ENCODE measurements at places on chromosomes 4 and X.

GRCh38 chrX:40808203-40808602, 72.9 kb upstream of the MED14 start:
- DNase-seq: no peak

- no peak for DNase-seq
Measured at GRCh38 chr4:56102601-56103000, 153.9 kb downstream of the CEP135 start.

DNA sequence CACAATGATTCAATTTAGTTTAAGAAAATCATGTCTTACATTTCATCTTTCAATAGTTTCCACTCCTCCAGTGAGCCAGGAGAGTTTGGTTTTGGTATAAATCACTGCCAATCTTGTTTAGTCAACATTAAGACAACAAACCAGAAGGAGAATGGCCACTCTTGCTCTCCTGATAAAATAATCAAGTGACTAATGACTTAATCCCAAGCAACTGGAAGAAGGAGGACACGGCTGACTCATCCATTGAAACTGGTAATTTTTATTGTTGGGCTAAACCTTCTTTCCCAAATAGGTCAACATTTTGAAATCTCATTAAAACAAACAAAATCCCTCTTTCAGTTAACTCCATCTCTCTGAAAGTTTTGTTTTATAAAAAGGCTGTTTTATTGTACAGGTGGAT, 230.2 kb downstream of the CLCN4 start:
- no peak for DNase-seq

- no peak for DNase-seq
Measured at GRCh38 chr4:87824352-87824751, 8.4 kb upstream of the MEPE start.

DNA sequence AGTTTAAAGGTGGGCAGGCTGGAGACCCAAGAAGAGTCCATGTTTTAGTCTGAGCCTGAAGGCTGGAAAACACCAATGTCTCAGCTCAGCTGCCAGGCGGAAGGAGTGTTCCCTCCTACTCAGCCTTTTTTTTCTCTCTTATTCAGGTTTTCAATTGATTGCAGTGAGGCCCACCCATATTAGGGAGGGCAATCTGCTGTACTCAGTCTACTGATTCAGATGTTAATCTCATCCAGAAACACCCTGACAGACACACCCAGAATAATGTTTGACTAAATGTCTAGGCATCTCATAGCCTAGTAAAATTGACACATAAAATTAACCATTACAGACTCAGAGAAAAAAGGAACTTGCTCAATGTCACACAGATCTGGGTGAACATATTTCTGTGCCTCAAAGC, 347.1 kb downstream of the GBA3 start:
- no peak for DNase-seq

- DNase-seq: no peak
Measured at GRCh38 chr4:171928336-171928735, 115.1 kb downstream of the GALNTL6 start.

DNA sequence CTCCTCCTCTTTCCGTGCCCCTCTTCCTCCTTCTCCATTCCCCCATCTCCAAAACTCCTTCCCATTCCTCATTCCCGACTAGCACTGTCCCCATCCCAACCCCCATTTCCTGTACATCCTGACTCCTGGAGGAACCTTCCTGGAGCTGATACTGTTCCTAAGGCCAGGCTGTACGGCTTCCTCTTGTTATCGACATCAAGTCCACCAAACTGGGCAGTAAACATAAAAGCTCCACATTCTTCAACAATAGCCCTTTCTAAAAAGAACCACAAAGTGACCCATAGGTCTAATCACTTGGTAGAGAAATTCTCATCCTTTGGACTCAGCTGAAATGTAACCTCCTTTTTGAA, 22.9 kb downstream of the AWAT2 start:
- no peak for DNase-seq

DNA sequence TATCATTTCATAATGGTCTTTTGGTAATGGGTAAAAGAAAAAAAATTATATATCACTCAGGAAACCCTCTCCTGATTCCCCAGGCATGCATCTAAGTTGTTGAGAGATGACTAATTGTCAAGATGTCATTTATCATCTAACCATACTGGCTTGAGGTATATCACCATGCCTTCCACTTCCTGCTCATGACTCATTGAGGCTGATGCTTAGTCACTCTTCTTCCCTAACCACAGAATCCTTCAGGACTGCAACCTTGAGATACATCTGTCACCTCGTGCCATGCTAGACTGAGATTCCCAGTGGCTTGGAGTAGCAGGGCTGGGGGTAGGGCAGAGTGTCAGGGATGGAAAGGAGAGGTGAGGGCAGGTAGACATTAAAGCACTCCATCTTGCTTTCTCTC, 782.5 kb upstream of the INTU start:
- DNase-seq: peak; percentile 92

- DNase-seq: no peak
Measured at GRCh38 chr4:189804894-189805293, 135.8 kb upstream of the FRG1 start.

GRCh38 chr4:170009291-170009690, 16.9 kb downstream of the MFAP3L start:
- DNase-seq: no peak

DNA sequence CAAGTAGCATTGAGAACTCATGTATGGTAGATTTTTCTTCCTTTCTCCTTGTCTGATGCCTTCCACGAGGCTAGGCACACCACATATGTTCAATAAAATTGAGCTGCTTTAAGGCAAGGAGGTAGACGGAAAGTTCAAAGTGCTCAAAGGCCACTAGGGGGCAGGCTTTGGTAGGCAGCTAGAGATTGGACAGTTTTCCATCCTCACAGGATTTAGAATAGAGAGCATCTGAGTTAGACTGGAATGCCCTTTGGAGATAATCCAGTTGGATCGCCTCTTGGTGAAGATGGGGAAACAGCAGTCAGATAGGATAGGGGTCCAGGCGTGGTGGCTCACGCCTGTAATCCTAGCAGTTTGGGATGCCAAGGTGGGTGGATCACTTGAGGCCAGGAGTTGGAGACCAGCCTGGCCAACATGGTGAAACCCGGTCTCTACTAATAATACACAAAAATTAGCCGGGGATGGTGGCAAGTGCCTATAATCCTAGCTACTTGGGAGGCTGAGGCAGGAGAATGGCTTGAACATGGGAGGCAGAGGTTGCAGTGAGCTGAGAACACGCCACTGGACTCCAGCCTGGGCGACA, 30.4 kb downstream of the ELF4 start:
- DNase-seq: peak; percentile 9

- no peak for DNase-seq
Measured at GRCh38 chr4:113969709-113970334, 9.6 kb downstream of the ARSJ start.

DNA sequence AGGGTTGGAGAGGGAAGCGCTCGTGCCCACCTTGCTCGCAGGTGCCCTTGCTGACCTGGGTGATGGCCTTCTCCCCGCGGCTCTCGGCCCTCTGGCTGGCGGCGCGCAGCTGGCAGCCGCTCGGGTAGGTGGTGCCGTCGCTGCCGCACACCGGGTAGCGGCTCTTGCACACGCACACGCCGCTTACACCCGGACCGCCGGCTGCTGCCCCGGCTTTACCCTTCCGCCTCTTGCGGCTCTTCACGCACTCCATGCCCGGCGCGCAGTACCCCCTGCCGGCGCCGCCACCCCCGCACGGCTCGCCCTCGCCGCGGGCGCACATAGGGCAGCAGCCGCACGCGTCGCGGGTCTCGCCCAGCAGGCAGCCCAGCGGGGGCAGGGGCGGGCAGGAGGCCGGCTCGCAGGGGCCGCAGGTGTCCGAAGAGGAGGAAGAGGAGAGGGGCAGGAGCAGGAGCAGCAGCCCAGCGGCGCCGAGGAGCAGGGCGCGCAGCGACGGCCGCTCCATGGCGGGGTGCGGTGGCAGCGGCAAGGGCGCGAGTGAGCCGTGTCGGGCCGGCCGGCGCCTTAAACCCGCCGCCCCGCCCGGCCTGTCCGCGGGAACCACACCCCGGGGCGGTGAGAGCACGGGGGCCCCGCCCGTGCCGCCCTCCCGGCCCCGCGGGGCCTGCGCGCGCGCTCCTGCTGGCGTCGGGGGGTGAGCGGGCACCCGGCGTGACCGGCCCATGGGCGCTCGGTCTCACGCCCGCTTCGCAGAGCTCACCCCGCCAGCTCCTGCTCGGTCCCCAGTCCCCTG, at the start of gene IGFBP7:
IGFBP7 (minus strand) TSS at position 539 of the 793 bp plus-strand sequence; CDS start at position 505, 34 bp downstream.
- no peak for DNase-seq

DNA sequence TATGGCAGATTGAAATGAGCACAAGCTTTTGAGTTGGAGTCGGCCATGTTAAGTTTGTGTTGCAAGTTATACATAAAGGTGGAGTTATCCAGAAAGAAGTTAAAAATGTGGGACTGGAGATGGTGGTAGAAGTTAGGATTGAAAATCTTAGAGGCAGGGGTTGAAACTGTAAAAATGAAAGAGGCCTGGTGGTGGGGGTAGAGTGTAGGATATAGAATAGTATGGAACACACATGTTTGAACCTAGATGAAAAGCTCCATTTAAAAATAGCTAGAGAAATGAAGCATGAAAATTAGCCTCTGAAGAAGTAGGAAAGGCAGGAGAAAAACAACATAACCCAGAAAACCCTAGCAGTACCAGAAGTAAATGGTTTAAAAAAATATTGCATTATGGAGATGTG, 131.8 kb upstream of the ENPEP start:
- no peak for DNase-seq

DNA sequence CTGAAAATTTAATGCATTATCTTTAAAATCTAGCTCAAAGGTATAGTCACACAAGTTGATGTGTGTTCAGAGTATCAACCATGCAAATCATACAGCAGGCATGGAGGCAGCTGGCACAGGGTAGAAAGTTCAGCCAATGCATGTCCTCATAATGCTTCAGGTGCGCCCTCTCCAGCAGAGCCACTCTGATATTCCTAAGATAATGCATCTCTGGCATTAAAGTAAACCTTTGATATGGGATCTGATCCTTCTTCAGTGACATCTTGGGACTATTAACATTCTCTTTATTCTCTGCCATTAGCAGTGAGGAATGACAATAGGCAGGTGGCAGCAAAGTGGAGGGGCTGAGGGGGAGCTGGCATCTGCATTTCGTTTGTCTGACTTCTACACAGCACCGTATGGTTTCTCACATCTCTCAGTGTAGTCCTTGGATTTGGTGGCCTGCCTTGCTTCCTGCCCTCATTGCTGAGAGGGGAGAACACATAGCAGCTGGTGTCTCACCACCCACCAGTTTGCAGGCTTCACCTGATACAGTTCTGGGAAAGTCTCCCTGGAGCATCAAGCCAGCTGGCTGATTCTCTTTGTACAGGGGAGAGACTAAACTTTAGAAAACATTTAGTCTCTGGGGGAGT, 168.7 kb upstream of the TBC1D9 start:
- DNase-seq: no peak

GRCh38 chr4:137194670-137195069, 337.6 kb downstream of the PCDH18 start:
- DNase-seq: no peak

GRCh38 chr4:34720571-34720970, 1523.7 kb downstream of the ARAP2 start:
- no peak for DNase-seq

DNA sequence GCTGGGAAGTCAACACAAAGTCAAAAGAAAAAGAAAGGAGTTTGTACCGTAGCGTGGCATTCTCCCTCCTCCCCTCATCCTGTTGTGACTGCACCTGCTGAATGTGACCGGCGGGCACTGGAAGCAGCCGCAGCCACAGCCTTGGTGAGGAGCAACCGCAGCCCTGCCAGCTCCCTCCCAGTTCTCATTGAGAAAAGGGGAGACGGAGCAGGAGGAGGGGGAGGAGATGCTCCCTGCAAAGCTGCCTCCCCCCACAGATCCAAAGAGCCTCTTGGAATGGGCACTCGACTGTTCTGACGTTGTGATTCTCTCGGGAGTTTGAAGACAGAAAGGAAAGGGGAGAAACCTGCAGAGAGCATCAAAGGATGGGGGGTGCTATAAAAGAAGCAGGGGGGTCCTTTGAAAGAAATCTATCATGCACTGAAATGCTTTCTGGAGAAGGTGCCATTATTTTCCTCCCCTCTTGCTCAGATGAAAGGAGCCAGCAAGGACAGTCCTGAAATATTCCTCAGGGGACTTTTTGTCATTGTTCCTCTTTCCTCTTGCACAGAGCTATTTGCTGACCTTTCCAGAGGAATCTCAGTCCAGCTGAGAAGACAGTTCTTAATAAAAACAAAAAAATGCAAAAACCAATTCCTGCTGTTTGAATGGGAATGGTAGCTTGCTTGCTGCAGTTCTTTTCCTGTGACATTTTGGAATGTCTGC, 429.7 kb downstream of the MAPK10 start:
- no peak for DNase-seq

DNA sequence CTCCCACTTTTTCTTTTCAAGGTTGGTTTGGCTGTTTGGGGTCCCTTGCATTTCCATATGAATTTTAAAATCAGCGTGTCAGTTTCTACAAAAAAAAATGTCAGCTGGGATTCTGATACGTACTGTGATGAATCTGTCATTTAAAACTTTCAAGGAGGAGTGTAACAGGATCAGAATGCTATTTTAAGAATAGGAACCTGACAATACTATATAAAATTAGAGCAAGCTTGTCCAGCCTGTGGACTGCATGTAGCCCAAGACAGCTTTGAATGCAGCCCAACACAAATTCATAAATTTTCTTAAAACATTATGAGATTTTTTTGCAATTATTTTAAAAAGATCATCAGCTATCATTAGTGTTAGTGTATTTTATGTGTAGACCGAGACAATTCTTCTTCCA, 56.5 kb downstream of the TMEM164 start:
- no peak for DNase-seq

- DNase-seq: no peak
Measured at GRCh38 chr4:10102474-10103332, 13.9 kb downstream of the WDR1 start.

Data from AG04449 (cell line).